ENCODE measurements at places on chromosomes 4 and X.

GRCh38 chr4:139819082-139819481 lies 153.5 kb downstream of the MGST2 start:
- DNase-seq = no peak

- no peak for DNase-seq
These were observed 11.2 kb upstream of the MID1 start for GRCh38 chrX:10631416-10632145.

DNA sequence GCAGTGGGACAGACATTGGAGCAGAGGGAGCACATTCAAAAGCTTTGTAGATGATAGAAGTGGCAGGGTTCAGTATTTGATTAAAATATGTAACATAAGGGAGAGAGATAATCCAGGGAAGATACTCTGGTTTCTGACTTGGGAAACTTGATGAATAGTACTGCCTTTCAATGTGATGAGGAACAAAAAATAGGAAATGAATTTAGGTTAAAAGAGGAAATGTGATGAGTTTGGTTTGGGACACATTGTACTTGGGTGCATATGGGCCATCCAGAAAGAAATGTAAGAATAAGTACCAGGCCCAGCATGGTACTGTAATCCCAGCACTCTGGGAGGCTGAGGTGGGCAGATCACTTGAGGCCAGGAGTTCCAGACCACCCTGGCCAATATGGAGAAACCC lies 20.9 kb upstream of the NDNF start:
- DNase-seq = no peak

GRCh38 chr4:154984148-154984547 lies 203.1 kb downstream of the RBM46 start:
- no peak for DNase-seq

DNA sequence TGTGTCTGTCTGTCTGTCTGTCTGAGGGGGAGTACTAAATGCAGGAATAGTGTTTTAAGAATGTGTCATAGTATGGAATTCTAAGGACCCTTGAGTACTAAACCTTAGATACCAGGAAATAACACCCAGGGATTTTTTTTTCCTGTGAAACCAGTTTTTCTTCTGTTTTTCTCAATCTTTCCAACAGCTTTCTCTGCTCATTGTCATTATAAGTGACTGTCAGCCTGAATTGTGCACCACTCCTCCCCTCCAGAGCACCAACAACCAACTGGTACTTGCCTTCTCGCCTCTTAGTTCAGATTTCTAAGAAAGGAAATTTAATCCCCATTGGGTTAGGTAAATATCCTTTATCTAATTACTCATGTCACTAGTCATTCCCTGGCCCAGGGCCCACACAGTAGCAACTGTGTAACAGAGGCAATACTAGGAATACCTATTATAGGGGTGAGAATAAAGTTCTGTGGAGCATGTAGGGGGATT lies 320.6 kb downstream of the ADGRL3 start:
- DNase-seq = no peak

Measured in activated effector memory CD4-positive, alpha-beta T cell treated with Interleukin-2 at 50 U/mL for 16 hours (primary cell).